Type B pancreatic cell (in vitro differentiated cells): ENCODE measurements at places on chromosomes 2 and 18. TPM values are rescaled to one million over a fixed set of nuclear protein-coding genes. Genes with fewer than 3 reads are reported as not detected.

The TLK1 gene
- total RNA-seq = 54.2 and 58.8 TPM in 2 replicates

The CEP76 gene
- total RNA-seq = 12.2 and 12.4 TPM in 2 replicates

The STAM2 gene
- 24.6 and 26.1 TPM in 2 replicates for total RNA-seq

The CNTNAP5 gene
- total RNA-seq = 3.3 and 5.0 TPM in 2 replicates

The ANKRD39 gene
- 16.6 and 17.7 TPM in 2 replicates for total RNA-seq

The CAPN14 gene
- 0.12 and 0.39 TPM in 2 replicates for total RNA-seq

The NTSR2 gene
- not detected in 2 replicates for total RNA-seq

The DSG3 gene
- 1.1 and 4.5 TPM in 2 replicates for total RNA-seq

The ALK gene
- total RNA-seq = 7.7 and 12.3 TPM in 2 replicates

The FBXO48 gene
- 1.00 and 2.0 TPM in 2 replicates for total RNA-seq
